ENCODE measurements at places on chromosomes 1 and 21. TPM values are rescaled to one million over a fixed set of nuclear protein-coding genes. Genes with fewer than 3 reads are reported as not detected.

Gene KDF1
- not detected for total RNA-seq

Gene KLF17
- 0.27 TPM for total RNA-seq

Gene SPRR4
- total RNA-seq: not detected

Gene ITLN2
- total RNA-seq: 0.14 TPM

Gene CD84
- total RNA-seq: not detected

Gene CD52
- total RNA-seq: not detected

Gene ANXA9
- total RNA-seq: 1.2 TPM

Gene SV2A
- 0.09 TPM for total RNA-seq

Gene SHE
- total RNA-seq: 0.07 TPM

Gene OR2T33
- total RNA-seq: not detected

Gene PTGFRN
- 15.2 TPM for total RNA-seq

Gene LEPR
- 1.9 TPM for total RNA-seq

Gene KRTAP20-2
- not detected for total RNA-seq

Gene SYT14
- not detected for total RNA-seq

Gene CFAP141
- not detected for total RNA-seq

Gene F3
- total RNA-seq: 3.4 TPM

Gene PPM1J
- 1.3 TPM for total RNA-seq

Gene MNDA
- total RNA-seq: not detected

Gene FCRL5
- not detected for total RNA-seq

Gene TENT5C
- 0.07 TPM for total RNA-seq

Gene RHD
- total RNA-seq: not detected

Gene RGS18
- not detected for total RNA-seq

Gene SLC1A7
- not detected for total RNA-seq

Gene HAO2
- not detected for total RNA-seq

Gene MPL
- not detected for total RNA-seq

Gene TMOD4
- not detected for total RNA-seq

Gene SYCP1
- not detected for total RNA-seq

Gene CRYBG2
- total RNA-seq: 0.90 TPM

Gene C8B
- not detected for total RNA-seq

Gene OR2T29
- total RNA-seq: not detected

Gene IGSF9
- total RNA-seq: 0.29 TPM

Gene DYNLT5
- not detected for total RNA-seq

Gene RXFP4
- total RNA-seq: not detected

Gene ZNF593OS
- total RNA-seq: not detected

Gene NR0B2
- total RNA-seq: not detected

Gene PODN
- total RNA-seq: not detected

Gene CD101
- total RNA-seq: 0.45 TPM
